ENCODE measurements at places on chromosomes 3 and 15. TPM values are rescaled to one million over a fixed set of nuclear protein-coding genes. Genes with fewer than 3 reads are reported as not detected.

DNA sequence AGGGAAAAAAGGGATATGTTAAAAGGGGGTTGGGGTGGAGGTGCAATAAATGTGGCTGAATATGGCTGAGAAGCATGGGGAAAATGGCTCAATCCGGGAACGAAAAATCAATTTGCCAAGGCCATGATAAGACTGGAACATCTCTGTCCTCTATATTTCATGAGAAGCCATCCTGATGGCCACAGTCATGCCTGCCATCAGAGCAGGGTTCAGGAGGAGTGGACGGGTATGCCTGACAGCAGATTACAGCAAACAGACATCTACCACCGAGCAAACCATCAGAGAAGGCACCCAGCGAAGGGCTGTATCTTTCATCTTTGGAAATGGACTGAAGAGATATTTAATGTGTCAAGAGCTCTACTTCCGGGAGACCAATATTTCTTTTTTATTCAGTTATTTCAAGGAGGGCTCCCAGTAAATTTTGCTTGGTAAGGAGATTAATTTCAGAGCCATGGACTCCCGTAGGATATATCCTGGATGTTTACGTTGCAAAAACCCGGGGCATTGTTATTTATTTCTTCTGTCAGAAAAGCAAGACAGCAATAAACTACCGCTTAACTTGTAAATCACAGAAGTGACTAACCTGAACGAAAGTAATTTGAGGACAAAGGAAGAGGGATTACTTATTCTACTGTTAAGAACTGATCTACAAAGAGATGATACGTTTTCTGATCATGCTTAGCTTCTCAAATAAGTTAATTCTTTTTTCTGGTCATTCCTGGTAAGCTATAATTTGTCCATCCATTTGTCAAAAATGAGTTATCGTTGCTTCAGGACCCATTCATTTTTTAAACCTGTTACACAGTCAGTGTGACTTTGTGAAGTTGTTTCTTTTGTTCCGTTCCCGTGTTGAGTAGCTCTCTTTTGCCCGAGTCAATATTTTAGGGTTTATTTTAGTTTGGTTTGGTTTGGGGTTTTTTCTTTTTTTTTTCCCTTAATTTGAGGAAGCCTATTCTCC lies 80.6 kb upstream of the CHD2 start:
- DNase-seq = peak; percentile 20

Gene TMEM158
- 0.15 TPM for polyA plus RNA-seq

Gene SLC35G2
- polyA plus RNA-seq = 19.6 TPM

Gene UBR1
- 3.9 TPM for polyA plus RNA-seq

Gene CCDC39
- polyA plus RNA-seq = not detected

Gene TOP2B
- polyA plus RNA-seq = 20.4 TPM

Data from endothelial cell of umbilical vein (primary cell).